ENCODE measurements at places on chromosomes 6 and 20.

- DNase-seq: no peak
Measured at GRCh38 chr20:46251211-46251673, 57.1 kb downstream of the CDH22 start.

DNA sequence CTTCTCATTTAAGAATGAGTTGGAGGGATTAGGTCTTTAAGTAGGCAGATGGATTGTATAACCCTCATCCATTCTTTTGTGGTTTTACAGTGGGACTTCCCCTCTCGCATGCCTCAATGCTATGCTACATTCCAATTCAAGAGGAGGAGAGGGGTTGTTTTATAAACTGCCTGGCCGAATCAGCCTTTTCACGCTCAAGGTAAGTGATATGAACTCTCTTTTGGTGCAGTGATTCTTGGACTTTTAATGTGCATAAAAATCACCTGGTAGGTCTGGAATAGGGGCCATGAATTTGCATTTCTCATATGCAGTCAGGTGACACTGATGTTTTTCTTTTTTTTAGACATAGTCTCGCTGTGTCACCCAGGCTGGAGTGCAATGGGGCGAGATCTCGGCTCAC is 10.8 kb downstream of the ASXL1 start:
- no peak for DNase-seq

DNA sequence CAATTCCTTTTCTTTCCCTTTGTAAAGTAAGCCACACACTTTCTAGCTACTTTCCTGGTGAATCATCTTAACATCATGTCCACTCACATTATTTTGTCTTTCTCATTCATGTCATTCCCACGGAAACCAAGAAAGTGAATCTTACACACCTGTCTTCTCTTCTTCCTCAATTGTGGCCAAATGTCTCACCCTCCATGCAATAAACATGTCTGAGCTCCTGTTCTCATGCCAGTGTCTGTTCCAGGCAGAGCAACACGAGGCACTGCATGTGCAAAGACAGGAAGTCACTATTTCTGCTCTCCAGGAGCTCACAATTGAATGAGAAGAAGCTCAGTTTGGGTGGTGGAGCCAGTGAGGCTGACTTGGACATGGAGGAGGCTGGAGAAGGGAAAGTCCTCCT is 29.0 kb upstream of the TMEM244 start:
- DNase-seq: peak; percentile 14

DNA sequence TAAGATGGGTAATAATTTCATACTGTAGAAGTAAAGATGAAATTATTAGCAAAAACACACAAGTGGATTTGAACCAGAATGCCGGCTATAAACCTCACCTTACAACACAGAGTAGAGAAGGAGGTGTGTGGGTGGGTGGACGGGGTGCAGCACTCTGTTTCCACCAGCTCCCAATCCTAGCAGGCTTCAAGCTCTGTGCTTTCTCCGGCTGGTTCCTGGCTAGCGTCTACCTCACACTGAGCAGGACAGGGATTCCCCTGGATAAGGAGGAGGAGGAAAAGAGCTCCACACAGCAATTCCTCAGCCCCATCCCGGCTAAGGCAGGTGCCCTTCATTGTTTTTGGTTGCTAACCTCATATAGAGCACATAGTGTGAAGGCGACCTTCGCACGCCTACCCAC is 453.3 kb downstream of the C6orf118 start:
- DNase-seq: no peak

GRCh38 chr20:63553933-63554290 is at the start of gene FNDC11:
Gene FNDC11, plus strand, starts transcription at chr20:63554159. Its CDS starts 1,505 bp downstream, at chr20:63555664.
- DNase-seq: peak; percentile 58

DNA sequence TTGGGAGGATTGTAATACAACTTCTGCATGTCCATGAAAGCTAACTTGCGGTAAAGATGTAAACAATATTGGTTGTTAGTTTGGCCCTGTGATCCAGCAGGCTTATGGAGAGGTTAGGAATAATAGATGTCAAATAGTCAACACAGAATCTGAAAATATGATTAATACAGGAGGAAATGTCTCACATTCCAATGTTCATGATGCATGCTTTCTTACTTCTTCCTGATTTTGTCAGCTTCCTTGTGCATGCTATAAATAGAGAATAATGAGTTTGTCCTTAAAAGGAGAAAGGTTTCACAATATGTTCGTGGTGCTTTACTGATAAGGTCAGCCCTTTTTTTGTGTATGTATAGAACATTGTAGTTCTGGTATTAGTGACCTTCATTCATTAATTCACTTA is 136.7 kb downstream of the MMUT start:
- peak; percentile 43 for DNase-seq

DNA sequence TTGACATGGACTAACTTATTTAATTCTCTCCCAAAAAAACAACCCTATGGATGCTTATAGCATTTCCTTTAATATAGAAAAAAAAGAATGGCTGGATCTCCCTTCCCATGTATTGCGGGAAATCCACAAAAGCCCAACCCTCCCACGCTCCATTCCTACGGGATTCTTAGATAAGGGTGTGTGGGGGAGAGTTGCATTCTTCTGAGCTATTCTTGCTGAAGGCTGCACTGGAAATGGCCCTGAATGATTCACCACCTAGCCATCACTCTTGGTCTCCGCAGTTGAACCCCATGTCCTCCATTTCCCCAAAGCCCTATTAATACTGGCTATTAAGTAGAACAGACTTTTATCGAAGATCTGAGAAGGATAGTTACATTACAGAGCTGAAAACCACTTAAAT is 41.9 kb upstream of the ADGRF5 start:
- DNase-seq: peak; percentile 22

- DNase-seq: no peak
Measured at GRCh38 chr6:139695361-139695760, 320.9 kb upstream of the CITED2 start.

- no peak for DNase-seq
Measured at GRCh38 chr20:7313047-7313446, 545.6 kb downstream of the BMP2 start.

GRCh38 chr20:64233725-64234124 is 21.8 kb upstream of the PCMTD2 start:
- no peak for DNase-seq

- DNase-seq: no peak
Measured at GRCh38 chr20:23245553-23246181, 104.9 kb upstream of the NXT1 start.

- DNase-seq: no peak
Measured at GRCh38 chr20:15059438-15059837, 722.0 kb upstream of the FLRT3 start.

- DNase-seq: peak; percentile 21
Measured at GRCh38 chr6:116008470-116009243, 52.0 kb downstream of the FRK start.

GRCh38 chr20:1946762-1947534 is 46.9 kb downstream of the PDYN start:
- DNase-seq: peak; percentile 29

GRCh38 chr6:99348288-99349170 is 945 bp downstream of the FAXC start:
- no peak for DNase-seq

GRCh38 chr6:70280400-70280853 is 22.5 kb downstream of the COL9A1 start:
- no peak for DNase-seq

DNA sequence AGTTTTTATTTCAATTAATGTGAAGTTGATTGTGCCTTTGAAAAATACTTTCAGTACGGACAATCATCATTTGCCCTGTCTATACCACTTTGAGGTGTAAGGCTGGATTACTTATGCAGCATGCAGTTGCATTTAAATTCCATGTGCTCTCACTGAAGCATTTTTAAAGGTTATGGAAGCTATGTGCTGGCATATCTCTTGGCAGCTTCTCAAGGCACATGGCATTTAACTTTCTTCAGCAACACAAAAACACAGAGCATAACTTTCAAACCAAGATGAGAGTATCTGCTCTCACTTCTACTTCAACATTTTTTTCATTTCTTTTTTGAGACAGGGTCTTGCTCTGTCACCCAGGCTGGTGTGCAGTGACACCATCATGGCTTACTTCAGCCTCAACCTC is 360.6 kb upstream of the RUNX2 start:
- DNase-seq: no peak

DNA sequence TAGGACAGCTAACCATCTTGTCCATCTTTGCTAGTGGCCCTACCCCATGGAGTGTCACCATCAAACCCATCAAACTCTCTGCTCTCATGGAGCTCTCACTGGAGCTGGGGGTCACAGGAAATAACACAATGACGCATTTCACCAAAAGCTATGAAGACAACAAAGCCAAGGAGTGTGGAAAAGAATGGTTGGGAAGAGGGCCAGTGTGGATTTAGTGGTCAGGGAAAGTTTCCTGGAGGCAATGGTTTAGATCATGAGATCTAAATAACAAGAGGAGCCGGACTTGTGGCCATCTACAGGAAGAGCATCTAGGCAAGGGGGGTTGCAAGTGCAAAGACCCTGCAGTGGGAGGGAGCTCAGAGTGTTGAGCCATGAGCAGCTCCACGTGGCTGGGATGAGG is 189.5 kb downstream of the BMP7 start:
- no peak for DNase-seq

- no peak for DNase-seq
Measured at GRCh38 chr6:13006578-13007300, 290.2 kb downstream of the PHACTR1 start.
